ENCODE measurements at places on chromosomes 3 and 15.

DNA sequence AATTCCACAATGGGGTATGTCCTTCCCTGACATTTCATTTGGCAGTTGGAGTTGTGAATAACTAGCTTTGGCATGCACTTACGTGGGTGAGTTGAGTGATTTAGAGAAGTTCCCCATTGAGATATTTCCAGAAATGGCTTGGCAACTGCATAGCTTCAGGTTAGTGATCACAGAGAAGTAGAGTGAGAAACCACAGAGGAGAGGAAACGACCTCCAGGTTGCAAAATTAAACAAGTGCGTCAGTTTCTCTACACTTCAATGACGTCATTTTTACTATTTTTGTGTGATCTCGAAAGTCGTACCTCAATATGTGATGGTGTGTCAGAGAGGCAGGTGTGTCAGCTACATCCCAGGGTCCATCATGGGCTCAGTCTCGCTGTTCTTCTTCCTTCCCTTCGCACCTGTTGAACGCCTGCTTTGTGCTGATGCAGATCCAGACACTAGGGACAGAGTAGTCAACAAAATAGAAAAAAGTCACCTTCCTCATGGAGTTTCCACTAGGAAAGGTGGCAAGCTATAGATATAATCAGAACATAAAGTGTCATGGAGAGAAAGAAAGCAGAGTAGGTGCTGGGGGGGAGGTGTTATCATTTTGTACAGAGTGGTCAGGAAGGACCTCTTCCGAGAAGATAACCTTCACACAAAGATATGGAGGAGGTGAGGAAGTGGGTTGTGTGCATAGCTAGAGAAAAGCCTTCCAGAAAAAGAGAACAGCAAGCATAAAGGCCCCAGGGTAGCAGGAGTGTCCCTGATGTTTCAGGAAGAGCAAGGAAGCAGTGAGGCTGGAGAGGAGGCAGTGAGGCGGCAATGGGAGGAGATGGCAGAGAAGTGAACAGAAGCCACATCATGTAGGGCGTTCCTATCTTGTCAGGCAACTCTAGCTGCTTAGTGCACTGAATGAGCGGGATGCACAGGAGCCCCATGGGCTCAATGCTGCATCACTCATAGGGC, 75.6 kb downstream of the MCTP2 start:
- no peak for DNase-seq

DNA sequence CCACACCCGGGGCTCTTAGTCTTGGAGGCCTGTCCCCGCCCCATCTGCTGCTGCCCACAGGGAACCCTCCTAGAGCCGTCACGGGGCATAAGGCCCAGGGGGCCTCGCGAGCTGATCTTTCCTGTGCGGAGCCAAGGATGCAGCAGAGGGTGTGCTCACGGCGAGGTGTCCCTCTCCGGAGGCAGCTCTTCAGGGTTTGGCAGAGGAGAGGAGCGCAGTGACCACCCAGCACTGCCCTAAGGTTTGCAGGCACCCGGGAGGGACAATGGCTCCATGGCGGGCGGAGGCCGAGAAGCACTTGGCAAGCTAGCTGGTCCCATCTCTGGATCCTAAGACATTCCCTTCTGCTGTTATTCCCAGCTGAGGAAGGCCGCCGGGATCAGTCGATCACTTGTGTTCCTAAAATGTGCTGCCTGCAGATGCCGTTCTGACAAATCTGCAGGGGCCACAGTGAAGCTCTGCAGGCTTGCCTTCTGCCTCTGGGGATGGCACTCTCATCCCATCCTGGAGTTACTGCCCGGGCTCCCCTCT, 47.4 kb upstream of the PCSK6 start:
- no peak for DNase-seq

DNA sequence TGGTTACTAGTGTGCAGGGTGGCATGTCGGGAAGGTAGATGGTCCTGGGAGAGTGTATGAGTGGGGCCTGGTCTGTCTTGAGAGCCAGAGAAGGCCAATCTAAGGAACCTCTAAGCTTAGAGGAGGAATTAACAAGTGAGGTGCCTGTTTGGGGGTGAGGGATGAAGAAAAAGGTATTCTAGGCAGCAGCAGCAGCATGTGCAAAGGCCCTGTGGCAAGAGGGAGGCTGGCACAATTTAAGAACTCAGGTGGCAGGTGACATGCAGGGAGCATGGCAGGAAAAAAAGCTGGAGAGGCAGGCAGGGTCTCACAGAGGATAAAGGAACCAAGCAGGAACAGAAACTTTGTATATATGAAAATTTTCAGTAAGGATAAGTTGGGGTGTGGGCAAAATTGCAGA, 51.2 kb downstream of the SPSB4 start:
- DNase-seq: no peak

DNA sequence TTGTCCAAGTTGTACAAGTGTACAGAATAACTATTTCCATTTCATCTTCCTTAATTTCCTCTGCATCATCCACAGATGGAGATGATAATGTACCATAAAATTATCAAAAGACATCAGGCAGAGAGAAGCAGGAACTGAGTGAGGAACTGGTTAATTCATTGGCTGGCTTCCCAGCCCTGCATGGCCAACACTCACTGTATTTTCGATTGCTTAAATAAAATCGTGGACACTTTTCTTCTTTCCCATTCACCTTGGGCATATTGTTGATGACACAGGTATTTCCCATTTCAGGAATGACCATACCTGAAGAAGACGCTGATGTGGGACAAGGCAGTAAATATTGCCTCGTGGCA, 144.2 kb upstream of the ABHD17C start:
- DNase-seq: no peak

GRCh38 chr3:114902691-114903101, 244.4 kb downstream of the ZBTB20 start:
- no peak for DNase-seq

DNA sequence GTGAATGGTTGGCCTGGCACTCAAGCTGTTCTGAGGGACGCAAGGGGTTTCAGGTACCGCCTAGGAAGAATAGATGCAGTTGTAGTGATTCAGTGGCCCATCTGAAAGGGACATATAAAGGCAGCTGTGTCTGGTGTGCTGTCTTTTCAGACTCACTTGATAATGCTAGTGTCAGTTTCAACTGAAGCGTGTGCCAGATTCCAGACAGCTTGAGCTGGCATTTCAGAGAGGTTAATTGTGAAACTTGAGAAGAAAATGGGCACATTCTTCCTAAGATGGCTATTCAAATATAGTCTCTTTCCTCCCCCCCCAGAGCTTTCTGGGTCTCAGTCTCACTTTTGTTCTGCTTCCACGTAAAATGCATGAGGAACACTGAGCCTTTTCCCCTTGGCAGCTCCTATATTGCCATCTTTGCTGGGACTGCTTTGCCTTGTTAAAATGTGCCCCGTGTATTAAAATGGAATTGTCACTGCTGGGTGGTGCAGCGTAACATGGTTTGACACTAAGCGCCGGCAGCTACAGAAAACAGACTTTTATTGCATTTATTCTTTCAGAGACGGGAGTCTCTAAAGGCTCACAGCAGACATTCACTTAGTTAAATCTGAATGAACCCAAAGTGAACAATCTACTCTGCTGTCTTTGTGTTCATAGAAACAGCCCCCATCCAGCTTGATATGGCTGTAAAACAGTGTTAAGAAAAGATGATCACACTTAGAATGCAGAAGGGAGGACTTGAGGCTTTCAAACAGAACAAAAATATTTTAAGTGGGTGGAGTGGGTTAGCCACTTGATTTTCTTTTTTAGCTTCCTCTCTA, 478.7 kb downstream of the RBMS3 start:
- DNase-seq: no peak
